ENCODE measurements at places on chromosomes 3 and 15. TPM values are rescaled to one million over a fixed set of nuclear protein-coding genes. Genes with fewer than 3 reads are reported as not detected.

Gene SLC51A
- not detected for total RNA-seq

Gene STRA6
- total RNA-seq = 26.2 TPM

Gene MLF1
- 8.6 TPM for total RNA-seq

Gene TIGIT
- not detected for total RNA-seq
